ENCODE measurements at places on chromosomes 7 and 10.

GRCh38 chr7:37180828-37181549 lies 267.7 kb downstream of the ELMO1 start:
- DNase-seq = no peak

DNA sequence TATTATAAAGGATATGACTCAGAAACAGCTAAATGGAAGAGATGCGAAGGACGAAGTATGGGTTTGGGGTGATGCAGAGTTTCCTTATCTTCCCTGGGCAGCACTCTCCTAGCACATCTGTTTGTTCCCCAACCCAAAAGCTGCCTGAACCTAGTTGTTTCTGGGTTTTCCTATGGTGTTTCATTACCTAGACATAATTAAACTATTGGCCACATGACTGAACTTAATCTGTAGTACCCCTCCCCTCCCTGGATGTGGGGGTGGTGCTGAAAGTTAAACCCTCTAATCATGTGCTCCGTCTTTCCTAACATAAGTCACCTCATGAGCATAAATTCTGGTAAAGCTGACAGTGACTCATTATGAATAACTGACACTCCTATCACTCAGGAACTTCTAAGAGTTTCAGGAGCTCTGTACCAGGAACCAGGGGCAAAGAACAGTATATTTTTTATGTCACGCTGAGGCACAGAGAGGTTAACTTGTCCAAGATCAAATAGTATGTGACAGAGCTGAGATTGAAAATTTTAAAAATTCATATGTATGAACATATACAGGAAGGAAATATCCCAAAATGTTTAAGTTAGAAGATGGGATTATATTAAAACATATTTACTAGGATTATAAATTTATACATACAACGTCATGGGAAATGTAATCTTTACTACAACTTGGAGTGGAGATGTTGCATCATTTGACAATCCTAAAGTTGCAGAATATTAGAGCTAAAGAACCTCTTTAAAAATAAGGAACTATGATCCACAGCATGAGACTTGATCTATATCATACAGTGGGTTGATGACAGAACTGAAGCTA lies 4.8 kb downstream of the STRIP2 start:
- DNase-seq = no peak

DNA sequence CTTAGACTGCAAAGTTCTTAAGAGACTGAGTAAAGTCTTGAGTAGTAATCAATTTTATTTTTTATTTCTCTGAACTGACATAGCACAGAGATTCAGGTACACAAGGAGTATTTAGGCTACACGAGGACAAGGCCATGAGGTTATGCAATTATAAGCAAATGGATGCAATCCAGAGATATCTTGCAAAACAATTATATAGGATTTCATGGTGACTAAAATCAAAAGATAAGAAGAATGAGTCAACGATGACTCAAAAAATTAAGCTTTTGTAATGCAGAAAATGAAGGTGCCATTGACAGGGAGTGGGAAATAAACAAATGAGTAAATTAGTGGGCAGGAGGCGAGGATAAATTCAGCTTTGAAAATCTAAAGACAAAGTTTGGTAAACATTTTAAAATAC lies 66.7 kb upstream of the MYO3A start:
- DNase-seq = no peak

GRCh38 chr7:127666602-127667001 lies 14.6 kb downstream of the SND1 start:
- no peak for DNase-seq

DNA sequence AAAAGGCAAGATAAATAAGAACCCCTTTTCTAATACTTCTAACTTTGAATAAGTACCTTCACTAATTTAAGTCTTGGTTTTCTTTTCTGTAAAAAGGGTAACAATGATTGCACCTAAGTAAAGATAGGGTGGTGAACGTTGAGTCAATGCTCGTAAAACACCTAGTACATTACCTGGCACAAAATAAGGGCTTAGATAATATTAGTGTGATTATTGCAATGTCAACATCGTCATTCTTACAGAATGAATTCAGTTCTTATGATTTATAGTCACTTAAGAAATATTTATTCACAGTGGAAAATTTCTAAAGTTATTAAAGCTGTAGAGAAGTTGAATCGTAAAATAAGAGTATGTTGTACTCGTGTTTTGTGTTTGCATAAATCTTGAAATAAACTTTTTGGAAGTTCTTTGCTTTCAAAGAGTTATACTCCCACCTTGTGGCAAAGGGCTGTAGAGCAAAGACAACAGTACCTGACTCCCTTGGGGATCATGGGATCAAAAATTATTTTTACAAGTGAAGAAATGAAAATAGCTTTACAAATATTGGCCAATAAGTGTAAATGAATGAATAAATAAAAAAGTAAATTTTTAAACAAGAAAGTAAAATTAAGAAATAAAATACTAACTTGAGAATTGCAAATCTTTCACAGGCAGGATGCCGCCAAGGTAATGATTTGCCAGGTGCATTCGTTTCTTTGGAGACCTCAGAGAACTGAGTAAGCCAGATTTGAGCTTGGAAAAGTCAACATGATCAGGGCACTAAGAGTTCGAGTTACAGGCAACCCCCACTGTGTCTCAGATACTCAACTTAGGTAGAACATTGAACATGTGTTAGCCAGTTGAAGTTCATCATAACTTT lies 285.8 kb upstream of the CACNA2D1 start:
- DNase-seq = peak; percentile 15

GRCh38 chr7:23938937-23939552 lies 229.0 kb downstream of the STK31 start:
- DNase-seq = peak; percentile 17

GRCh38 chr7:1521456-1521855 lies 9.0 kb upstream of the MAFK start:
- DNase-seq = no peak

GRCh38 chr7:151824373-151824933 lies 52.5 kb downstream of the PRKAG2 start:
- DNase-seq = no peak

DNA sequence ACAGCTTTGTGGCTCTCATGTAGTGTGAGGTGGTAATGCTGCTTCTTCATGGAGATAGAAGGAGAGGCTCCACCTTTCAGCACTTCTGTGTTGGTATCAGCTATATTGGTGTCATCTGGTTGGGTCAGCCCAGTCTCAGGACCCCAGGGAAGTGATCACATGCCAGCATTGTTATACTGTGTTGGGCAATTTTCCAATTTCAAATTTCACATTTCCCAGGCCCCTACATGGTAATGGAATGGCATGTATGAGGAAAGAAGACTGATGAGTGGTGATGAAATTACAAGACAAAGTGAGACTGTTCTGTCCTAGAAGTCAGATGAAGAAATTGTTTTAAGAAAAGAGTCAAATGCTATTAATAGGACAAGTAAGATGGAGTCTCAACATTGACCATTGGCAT lies 3.7 kb upstream of the AKR1C3 start:
- no peak for DNase-seq

DNA sequence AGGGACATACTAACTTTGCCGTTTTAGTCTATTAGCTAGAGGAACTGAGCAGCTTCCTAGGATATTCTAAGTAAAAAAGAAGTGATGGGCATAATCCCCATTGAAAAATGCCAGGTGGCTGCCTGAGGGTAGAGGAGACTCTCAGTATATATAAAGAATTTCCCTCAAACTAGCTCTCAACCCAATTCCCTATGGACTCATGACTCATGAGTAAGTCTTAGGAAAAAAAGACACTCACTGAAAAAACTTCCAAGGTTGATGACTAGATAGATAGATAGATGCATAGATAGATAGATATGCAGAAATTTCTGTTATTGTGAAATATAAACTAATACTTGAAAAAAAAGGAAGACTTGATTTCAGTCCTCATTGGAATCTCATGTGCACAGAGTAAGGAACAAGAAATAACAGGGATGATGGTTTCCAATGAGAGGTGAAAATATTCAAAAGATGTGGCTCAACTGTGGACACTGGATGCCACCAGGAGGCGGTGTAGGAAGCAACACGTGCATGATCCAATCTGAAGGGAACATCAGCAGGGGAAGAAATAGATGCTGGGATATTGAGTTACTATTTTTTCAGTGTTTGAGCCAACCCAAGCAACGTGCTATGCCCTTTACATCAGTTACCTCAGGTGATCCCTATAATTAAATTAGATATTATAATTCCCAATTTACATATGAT lies 711.0 kb upstream of the LRRTM3 start:
- no peak for DNase-seq

DNA sequence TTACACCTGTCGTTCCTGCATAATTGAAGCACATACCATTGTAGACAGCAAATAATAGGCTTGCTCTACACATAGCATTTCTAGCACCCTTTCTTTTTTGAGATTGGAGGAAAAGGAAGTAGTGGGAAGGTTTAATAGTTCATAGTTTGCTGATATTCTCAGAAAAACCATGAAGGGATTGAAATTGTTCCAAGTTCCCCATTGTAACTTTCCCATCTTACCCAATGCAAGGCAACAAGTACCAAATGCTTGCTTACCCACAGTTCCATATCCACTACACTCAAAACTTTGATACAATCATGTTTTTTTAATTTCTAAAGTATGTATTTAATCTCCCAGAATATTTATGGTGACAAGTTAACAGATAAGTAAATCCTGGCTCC lies 13.8 kb downstream of the CYP3A5 start:
- DNase-seq = no peak

DNA sequence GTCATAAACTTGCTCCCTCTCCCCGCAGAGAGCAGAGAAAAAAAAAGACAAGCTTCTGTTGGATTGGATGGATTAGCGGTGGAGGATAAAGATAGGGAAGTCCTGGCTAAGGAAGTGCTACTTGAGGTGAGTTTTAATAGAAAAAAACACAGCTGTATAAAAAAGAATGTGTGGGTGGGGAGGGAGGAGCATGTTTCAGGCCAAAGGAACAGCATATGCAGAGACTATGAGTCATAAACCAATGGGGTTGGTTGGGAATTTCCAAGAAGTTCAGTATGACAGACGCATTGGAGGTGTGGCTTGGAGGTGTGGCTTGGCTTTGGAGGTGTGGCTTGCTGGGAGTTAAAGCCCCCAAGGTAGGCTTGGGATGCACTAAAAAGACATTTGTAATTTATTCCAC lies 103.0 kb upstream of the LSM8 start:
- DNase-seq = no peak

- no peak for DNase-seq
Measured at GRCh38 chr7:109456116-109456515, 886.4 kb downstream of the DNAJB9 start.

DNA sequence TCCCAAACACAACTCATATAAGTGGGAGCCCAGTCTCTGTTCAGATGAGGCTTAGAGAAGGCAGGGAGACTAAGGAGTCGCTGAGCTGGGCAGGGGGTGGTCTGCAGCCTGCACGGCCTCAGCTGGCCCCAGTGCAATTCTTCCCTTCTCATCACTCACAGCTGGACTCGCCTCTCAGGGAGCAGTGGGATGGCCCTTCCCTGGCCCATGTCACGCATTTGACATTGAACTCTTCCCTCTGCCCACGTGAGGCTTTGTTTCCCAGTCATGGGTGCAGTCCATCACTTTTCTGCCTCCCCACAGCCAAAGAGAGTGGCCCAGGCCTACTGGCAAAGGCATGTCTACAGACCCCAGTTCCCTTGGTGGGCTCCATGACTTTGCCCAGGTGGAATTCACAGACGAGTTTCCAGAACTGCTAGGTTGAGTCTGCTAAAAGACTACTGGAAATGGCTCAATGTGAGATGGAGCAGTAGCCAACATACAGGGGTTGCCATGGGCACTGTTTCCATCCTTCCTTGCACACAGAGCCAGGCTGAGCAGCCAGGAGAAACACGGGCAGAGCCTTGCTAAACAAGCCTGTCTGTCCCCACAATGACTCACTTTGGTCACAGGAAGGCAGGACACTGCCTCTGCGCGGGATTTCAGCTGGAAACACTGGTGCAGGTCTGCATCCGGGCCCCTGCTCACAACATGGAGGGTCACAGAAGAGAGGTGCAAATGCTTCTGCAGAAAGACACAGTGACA lies 90.1 kb downstream of the OAT start:
- DNase-seq = no peak

DNA sequence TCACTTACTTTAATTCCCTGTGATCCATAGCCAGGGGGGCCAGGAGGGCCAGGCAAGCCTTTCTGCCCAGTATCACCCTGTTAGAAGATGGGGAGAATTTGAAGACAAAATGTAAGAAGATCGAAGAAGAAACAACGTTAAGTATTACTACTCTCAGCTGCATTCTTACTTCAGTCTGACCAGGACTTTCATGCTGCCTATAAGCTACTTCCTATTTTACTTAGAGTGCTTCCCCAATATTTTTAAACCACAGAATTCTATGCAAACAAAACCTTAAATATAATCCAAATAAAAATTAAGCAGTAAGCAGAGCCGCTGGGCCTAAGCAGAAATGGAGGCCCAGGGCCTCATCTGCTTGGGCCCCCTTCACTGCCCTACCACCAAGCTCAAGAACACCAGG lies 117.8 kb downstream of the COL28A1 start:
- DNase-seq = no peak

GRCh38 chr7:37231613-37232012 lies 217.1 kb downstream of the ELMO1 start:
- no peak for DNase-seq

GRCh38 chr7:77216181-77216845 lies 16.7 kb upstream of the FGL2 start:
- no peak for DNase-seq

DNA sequence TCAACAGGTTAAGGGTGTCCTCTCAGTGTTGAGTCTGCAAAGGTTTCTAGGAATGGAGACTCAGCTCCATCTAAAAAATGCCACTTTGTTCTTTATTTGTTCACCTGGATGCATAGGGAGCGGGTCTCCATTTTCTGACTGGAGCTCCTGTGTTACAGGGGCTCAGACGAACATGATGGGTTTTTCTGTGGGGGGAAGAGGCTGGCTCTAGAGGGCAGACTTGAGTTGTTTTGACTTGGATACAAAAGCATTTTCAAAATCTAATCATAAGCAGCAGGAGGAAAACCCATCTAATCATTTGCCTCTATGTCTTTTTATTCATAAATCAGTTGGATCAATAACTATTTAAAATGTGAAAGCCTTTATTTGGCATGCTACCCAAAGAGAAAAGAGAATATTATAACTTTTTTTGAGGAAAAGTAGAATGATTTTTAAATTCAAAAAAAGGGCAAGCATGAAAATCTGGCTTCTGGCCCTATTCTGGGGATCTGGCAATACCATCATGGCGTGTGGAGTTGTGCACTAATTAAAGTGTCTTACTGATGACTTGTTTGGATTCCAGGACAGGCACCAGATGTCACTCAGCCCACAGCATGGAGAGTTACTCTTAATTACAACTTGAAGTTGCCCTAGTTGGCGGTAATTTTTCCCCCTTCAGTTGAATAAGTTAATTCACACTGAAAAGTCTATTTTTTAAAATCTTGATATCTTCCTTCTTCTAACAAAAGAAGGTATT lies 594.9 kb downstream of the REEP3 start:
- DNase-seq = no peak
